ENCODE measurements at places on chromosomes 3 and 15. TPM values are rescaled to one million over a fixed set of nuclear protein-coding genes. Genes with fewer than 3 reads are reported as not detected.
A peak's percentile ranks its signal among the peaks of the same experiment; 100 is the strongest.

DNA sequence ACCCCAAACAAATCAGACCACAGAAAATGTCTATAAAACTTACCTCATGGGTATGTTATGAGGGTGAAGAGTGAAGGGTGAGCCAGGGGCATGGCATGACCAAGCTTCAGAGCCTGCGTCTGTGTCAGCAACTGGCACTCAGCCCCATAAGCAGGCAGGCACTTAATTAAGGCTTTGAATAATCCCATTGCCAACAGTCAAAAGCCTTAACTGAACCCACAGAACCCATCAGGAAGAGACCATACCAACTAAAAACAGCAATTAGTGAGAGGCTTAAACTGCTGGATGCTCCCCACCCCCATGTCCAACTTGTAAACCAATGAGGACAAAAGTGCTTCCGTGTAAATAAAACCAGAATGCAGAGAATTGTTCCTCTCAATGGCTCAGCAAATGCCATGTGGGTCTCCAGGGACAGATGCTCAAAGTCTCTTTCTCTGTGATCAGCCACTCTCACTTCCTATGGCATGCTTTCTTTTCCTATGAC is 126.0 kb downstream of the MYLK start:
- no peak for DNase-seq

- no peak for DNase-seq
These were observed 47.9 kb upstream of the OSBPL11 start for GRCh38 chr3:125643172-125643571.

GRCh38 chr3:28326458-28326926 is 22.0 kb upstream of the ZCWPW2 start:
- DNase-seq, result peak; percentile 11

DNA sequence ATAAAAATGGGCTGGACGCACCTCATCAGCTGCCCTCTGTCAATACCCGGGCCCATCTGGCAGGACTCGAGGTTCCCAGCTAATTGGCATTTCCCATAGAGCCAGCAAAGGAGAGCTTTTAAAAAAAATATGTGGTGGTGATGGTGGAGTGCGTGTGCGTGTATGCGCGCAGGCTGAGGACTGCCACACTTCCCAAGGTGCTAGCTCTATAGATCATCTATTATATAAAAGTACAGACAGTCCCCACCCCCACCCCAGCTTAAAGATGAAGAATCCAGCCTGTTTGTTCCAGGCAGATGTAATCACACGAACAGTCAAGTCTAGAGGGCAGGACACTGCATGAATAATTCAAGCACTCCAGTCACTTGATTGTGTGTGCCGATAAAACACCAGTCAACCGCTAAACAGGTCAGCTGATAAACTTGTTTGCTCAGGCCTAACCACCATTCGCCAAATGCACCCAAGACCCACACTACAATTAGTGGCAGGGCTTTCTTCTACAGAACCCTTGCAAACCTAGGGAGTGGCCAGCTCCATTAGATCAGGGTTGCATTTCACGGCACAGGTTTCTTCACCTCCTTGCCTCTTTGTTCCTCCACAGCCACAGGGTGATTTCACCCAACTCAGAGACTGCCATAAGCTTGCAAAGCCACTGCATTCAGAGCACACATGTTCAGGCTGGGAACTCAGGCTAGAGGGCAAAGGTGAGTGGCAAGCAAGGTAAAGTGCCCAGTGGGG is 5.8 kb downstream of the TLE3 start:
- no peak for DNase-seq

DNA sequence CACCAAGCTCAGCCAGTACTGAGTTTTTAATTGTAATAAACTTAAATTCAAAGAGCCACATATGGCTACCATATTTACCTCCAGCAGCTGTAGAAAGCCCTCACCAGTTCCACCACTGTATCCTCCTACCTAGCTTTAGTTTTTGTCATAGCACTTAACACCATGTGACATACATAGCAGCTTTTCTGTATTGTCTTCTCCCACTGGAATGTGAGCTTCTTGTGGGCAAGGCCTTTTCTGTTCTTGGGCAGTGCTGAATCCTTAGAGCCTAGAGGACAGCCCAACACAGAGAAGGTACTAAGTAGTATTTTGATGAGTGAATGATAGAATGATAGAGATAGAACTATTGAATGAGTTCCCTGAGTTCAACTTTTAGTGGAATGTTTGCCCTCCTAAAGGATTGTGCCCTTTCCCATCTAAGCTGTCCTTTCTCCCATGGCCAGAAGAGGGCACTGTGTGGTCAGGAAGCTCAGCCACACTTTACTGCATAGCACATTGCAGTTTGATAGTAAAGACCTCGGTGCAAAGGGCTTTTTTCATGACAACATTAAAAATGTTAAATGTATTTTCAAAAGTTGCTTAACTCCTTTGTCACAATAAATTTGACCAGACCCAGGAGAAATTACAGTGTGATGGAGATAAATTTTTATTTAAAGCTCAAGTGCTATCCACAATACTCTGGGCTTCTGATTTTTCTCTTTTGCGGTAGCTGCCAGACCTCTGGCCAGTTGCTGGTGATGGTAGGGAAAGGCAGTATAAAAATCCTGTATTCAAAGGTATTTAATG is 115.8 kb downstream of the GHSR start:
- peak; percentile 39 for DNase-seq

CADPS gene
- not detected for total RNA-seq

CPEB1 gene
- 0.53 TPM for total RNA-seq

RGMA gene
- 1.7 TPM for total RNA-seq

PDIA3 gene
- 192 TPM for total RNA-seq

SOX14 gene
- total RNA-seq, result not detected

CDHR4 gene
- total RNA-seq, result 0.17 TPM

FOXB1 gene
- total RNA-seq, result not detected

UBAP1L gene
- total RNA-seq, result 5.9 TPM
